Cerebellar cortex (tissue), 1 donor: ENCODE measurements at places on chromosomes 2 and 18.

- DNase-seq: no peak
Measured at GRCh38 chr2:8659092-8659734, 22.6 kb upstream of the ID2 start.

DNA sequence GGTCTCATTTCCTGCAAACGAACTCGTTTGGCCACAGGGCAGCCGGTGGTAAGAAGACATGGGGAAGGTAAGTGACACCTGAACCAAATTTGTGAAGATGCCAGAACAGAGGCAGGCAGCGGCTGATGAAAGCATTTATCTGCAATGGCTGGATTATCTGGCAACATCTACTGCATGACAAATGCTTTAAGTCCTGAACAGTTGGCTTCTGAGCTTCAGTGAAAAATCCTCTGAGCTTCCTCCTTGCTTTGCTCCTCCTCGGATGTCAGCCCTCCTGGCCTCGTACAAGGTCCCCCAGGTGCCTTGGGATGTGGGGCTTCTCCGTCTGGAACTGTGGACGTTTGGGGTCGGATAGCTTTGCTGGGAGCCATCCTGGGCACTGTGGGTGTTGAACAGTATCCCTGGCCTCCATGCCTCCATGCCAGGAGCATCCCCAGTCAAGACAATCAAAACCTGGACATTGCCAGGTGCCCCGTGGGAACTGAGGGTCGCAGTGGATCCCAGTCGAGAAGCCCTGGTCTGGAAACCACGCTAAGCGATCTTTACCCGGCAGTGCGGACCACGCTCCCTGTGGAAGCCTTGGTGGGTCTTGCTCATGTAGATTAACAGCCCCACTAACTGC lies 49.3 kb downstream of the KCNG2 start:
- DNase-seq: no peak

DNA sequence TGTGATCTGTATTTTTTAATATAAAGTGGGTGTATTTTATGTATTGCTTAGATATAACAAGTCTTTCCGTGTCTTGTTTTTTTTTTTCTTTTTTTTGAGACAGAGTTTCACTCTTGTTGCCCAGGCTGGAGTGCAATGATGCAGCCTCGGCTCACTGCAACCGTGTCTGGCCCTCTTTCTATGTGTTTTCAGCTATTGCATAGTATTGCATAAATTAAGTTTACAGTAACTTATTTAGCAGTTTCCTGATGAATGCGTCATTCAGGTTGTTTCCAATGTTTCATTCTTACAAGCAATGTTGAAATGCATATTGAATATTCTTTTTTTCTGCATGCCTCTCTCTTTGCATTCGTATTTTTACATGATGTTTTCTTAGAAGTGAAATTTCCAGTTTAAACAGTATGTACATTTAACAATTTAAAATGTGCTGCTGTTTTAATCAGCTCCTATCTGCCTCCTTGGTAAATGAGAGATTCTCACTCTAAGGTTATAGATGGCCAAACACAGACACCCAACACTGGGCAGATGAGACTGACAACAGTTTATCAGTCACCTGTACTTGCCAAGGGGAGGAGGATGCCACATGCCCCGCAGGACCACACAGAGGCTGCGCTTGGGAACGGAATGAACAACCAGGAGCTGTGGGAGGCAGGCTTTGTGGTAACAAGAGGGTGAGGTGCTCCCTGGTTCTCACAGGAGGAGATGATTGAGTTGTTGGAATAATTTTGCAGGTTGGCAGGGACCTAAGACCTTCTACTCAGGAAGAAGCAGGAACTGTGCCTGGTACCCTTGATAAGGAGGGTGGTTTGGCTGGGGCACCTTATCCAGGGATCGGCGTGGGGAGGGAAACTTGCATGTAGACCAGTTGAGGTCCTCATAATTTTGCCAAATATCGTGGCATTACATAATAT lies 7.5 kb downstream of the SLC9A4 start:
- no peak for DNase-seq

GRCh38 chr18:74631623-74632350 lies 34.1 kb downstream of the ZNF407 start:
- DNase-seq: no peak

GRCh38 chr2:169172151-169172735 lies 102.9 kb downstream of the DHRS9 start:
- no peak for DNase-seq

DNA sequence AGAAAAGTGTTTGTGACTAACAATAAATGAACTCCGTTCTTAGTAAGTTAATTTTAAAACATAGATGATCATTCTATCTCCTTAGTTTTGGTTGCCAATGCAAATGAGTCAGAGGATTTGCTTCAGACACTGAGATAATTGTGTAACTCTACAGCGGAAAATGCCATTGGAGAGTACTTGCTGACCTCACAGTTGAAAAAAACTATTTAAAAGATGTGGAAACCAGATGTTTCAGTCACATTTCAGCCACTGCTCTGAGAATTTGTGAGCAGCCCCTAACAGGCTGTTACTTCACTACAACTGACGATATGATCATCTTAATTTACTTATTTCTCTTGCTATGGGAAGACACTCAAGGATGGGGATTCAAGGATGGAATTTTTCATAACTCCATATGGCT lies at the start of gene TNFAIP6:
Gene TNFAIP6, plus strand, starts transcription at position 234 of the 400 bp plus-strand sequence. Its CDS starts 75 bp downstream, at position 309.
- DNase-seq: no peak

- DNase-seq: no peak
Measured at GRCh38 chr2:205524656-205525055, 157.6 kb upstream of the NRP2 start.

GRCh38 chr2:119022678-119023077 lies 80.7 kb downstream of the MARCO start:
- DNase-seq: no peak

GRCh38 chr2:98899041-98899702 lies 36.9 kb downstream of the CRACDL start:
- DNase-seq: no peak

DNA sequence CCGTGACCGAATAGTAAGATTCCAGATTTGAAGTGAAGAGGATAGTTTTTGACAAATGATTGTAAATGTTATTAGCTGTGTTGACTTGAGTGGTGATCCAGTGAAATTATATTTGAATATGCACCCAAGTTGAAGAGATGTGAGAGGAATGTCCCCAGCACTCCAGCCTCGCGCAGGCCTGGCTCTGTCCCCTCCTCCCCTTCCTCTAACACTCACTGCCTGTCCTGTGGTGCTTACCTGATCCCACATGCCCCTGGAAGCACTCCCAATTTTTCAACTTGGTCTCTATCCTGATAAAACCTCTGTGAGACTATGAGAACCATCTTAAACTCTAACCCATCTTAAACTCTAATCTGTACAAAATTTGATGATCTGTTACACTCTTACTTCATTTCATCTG lies 154.7 kb upstream of the LRP1B start:
- DNase-seq: no peak

- DNase-seq: no peak
Measured at GRCh38 chr2:230865307-230865765, 594 bp downstream of the ITM2C start.

DNA sequence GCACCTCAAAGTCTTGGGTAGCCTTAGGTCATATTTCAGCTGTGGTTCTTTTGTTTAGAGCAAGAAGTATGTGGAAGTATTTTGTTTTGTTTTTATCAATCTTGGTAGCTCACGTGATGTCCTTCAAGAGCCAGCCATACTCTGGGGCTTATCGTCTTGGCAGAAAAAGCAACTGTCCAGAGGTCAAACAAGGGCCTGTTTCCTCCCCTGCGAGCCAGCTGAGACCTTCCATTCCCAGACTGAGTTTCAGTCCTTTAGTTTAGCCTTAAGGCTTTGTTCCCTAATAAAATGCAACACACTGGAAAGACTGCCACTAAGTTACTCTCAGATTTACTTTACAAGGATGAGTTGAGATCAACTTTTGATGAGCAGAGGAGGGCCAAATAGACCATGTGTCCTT lies 63.5 kb downstream of the TXNL1 start:
- no peak for DNase-seq

GRCh38 chr18:61955644-61956043 lies 62.8 kb upstream of the RNF152 start:
- no peak for DNase-seq

DNA sequence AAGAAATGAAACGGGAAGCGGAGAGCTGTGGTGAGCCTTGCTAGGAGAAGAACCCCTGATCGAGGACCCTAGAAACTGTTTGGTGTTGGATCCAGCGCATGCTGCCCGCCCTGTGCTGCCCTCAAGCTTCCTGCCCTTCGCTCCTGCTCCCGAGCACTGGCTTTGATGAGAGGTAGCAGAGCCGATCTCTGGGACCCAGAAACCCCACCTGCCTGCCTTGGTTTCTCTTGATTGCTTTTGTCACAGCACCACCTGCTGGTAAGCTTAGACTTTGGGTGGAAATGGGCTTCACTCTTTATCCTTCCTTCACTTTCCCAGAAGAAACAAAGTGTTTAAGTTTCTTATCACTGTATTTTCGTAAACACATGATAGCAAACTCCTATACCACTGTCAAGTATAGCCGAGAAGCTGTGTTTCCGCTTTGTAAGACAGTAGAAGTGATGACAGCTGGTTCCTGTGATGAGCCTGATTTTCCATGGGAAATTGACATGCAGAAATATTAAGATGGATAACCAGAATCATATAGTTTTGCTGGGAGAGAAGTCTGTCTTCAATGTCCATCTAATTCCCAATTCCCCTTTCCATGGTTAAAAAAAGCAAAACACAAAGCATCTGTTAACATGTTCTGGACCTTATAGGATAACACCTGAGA lies 267.4 kb downstream of the PHLPP1 start:
- peak; percentile 78 for DNase-seq

DNA sequence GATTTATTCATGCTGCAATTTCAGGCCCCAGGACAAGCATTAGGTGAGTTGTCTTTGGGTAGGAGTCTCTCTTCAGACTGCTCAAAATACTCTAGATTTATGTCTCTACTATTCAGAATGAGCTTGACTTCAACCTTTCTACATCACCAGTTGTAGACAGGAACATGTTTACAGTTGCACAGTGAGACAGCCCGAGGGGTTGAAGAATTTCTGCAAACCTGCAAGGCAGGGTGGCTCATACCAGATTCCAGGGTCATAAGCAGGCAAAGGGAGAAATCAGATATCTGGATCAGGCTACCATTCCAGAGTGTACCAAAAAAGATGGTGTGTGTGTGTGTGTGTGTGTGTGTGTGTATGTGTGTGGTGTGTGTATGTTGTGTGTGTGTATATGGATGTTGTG lies 112.4 kb downstream of the SPP2 start:
- no peak for DNase-seq

GRCh38 chr2:85593023-85593422 lies 2.5 kb upstream of the RNF181 start:
- DNase-seq: no peak

GRCh38 chr2:207704078-207704477 lies 7.4 kb upstream of the CCNYL1 start:
- DNase-seq: no peak
